ENCODE measurements at places on chromosomes 2 and 18.

DNA sequence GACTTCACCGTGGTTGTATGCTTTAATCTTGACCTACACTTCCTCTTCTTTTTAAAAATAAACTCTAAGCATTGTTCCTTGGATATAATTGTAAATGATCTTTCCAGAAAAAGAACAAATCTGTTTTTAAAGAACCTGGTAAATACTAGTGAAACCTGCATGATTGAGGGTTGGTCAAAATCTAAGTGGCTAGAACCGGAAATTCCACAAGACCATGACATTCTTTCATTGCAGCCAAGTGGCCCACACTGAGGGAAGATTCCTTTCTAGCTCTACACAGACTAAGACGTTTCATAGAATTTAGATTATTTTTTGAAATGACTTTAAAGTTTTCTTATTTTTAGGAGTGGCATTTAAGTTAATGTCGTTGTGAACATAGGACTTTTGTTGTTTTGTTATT is 356.7 kb downstream of the NYAP2 start:
- no peak for DNase-seq

- DNase-seq: no peak
Observed at GRCh38 chr2:45085487-45085886, 76.2 kb upstream of the SIX2 start.

GRCh38 chr2:201185863-201186262 is 2.9 kb downstream of the CASP10 start:
- no peak for DNase-seq

GRCh38 chr2:217611056-217611455 is 391.7 kb downstream of the TNS1 start:
- DNase-seq: no peak

- DNase-seq: no peak
Observed at GRCh38 chr2:22947741-22948140, 437.2 kb upstream of the KLHL29 start.

DNA sequence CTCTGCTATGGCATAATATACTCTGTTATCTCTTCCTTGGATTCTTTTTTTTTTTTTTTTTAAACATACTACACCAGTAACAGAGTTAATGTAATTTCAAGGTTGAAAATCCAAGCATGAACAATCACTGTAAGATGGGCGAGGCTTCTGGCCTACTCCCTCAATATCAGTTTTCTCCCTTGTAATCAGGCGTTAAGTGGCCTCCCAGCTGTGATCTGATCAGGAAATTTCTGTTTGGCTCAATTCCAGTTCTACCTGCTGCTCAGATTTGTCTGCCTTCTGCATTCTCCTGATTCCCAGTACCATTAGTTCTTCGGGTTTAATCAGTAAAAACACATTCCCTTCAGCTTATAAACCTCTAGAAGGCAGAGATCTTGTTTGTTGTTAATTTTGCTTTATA is 18.6 kb downstream of the PRKD3 start:
- DNase-seq: no peak

- no peak for DNase-seq
Observed at GRCh38 chr2:30363406-30363805, 83.6 kb upstream of the LCLAT1 start.

- no peak for DNase-seq
Observed at GRCh38 chr2:28547906-28548600, 52.2 kb downstream of the PLB1 start.

- DNase-seq: no peak
Observed at GRCh38 chr2:109503191-109503590, 110.6 kb downstream of the SEPTIN10 start.

- DNase-seq: no peak
Observed at GRCh38 chr2:227739351-227739750, 6.3 kb upstream of the SCYGR8 start.

DNA sequence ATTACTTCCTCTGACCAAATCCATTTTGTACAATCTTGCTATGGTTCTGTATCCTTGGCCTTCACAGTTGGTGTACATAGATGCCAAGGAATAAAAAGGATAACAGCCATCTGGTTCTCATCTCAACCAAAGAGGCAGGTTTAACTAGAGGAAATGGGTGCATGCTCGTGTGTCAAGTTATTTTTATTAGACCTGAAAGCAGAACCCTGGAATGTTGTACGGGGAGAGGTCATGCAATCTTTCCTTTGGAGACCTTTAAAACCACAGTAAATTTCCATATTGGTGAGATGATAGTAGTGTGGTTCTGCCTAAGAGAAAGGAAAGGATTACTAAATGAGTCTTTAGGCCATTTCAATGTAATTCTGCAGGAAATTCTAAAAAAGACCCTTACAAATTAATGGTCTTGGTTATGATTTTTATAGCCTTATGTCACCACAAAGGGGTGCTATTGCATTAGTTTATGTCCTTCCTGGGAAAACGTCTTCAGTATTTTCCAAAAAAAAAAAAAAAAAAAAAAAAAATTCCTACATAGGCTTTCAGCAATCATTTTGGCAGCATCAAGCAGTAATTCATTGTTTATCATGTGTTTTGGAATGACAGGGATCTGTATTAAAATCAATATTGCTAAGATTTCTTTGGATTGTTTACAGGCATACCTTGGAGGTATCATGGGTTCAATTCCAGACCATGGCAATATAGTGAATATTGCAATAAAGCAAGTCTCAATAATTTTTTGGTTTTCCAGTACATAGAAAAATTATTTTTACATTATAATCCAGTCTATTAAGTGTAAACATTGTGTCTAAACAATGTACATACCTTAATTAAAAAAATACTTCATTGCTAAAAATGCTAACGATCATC is 270.8 kb downstream of the NYAP2 start:
- DNase-seq: no peak

GRCh38 chr18:12726774-12727550 is 24.1 kb downstream of the PSMG2 start:
- peak; percentile 23 for DNase-seq

DNA sequence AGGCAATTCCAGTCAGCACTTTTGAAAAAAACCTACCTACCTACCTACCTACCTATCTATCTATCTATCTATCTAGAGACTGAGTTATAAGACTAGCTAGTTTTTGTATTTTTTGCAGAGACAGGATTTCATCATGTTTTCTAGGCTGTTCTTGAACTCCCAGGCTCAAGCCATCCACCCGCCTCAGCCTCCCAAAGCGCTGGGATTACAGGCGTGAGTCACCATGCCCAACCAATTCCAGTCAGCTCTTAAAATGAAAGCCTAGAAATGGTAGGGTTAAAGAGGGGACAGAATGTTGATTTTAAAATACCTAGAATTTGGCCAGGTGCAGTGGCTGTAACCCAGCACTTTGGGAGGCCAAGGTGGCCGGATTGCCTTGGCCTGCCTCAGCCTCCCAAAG is 19.1 kb downstream of the MSH2 start:
- DNase-seq: no peak

- DNase-seq: no peak
Observed at GRCh38 chr2:110876167-110876999, 144.0 kb downstream of the ACOXL start.

DNA sequence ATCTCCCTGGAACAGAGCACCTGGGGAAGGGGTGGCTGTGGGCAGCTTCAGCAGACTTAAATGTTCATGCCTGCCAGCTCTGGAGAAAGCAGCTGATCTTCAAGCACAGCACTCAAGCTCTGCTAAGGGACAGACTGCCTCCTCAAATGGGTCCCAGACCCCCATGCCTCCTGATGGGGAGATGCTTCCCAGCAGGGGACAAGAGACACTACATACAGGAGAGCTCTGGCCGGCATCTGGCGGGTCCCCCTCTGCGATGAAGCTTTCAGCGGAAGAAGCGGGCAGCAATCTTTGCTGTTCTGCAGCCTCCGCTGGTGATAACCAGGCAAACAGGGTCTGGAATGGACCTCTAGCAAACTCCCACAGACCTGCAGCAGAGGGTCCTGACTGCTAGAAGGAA is 294.8 kb downstream of the RND3 start:
- DNase-seq: no peak

DNA sequence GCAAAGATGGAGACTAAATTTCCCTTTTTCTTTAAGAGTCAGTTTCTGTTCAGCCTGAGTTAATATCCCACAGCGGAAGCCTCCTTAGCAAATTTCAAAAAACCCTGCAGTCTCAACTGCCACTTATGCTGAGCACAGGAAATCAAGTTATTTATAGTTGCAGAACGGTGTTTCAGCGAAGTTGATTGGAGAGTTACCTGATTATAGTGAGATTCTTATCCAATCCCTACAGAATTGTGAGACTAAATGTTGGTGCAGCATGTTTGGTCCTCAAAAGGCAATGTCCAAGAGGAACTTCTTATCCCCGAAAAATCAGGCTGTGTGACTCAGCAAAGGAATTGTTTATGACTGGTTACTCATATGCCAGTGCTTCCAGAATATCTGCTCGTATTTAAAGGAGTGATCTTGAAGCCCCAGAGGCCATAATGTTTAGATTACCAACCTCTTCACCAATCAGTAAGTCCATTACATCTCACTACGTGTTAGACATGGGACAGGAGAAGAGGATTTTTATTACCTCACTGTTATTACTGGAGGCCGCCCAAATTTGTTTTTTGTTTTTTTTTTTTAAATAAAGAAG is 67.9 kb downstream of the LRRFIP1 start:
- DNase-seq: no peak

DNA sequence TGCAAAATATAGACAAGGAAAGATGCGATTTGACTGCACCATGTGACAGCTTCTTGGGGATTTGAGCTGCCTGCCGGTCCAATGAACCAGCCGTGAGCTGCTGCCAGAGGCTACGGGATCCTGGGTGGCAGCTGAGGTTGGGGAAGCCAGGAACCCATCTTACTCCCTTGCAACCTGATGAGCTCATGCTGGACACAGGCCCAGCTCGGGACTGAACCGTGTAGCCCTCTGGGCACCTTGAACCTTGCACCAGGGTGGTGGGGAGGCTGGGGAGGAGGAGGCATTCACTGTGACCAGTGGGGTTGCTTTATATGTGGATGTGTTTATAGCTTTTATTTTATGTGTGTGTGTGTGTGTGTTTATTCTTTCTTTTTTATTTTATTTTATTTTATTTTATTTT is 9.1 kb downstream of the ALPI start:
- DNase-seq: no peak

- no peak for DNase-seq
Observed at GRCh38 chr18:74836296-74837139, 238.8 kb downstream of the ZNF407 start.

GRCh38 chr2:26617588-26618083 is 23.5 kb downstream of the CIB4 start:
- DNase-seq: no peak

GRCh38 chr2:7097353-7097895 is 180.2 kb downstream of the RNF144A start:
- peak; percentile 58 for DNase-seq

DNA sequence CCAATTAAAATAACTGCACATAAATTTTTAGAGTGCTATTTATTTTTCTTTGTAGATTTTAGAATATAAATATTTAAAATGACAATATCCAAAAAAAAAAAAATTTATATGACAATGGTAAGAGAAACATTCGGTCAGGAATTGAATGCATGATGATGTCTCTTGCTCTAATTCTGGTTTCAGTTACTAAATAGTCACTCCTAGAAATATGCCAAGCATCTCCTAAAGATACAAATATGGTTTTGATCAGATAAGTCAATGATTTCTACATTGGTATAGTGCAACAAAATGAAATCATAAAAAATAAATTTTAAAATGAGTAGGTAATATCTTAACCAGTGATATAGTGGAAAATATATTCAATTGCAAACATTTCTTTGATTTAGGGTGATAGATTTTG is 95.9 kb upstream of the ACKR3 start:
- no peak for DNase-seq

- no peak for DNase-seq
Observed at GRCh38 chr2:110904116-110904778, 171.9 kb downstream of the ACOXL start.
